ENCODE measurements at places on chromosomes 1 and 21.

GRCh38 chr1:227917081-227917950 lies 30.4 kb downstream of the WNT9A start:
- no peak for DNase-seq

- DNase-seq: no peak
Observed at GRCh38 chr1:44072204-44072603, 40.9 kb upstream of the SLC6A9 start.

- peak; percentile 24 for DNase-seq
Observed at GRCh38 chr1:205812271-205812877, 624 bp downstream of the SLC41A1 start.

GRCh38 chr1:9787702-9788101 lies 36.1 kb downstream of the CLSTN1 start:
- no peak for DNase-seq

- DNase-seq: no peak
Observed at GRCh38 chr1:87814573-87814972, 485.9 kb downstream of the LMO4 start.

GRCh38 chr1:26317612-26318337 lies at the start of gene CD52:
CD52 (plus strand) TSS chr1:26317958; CDS start chr1:26318018, 60 bp downstream.
- DNase-seq: no peak

DNA sequence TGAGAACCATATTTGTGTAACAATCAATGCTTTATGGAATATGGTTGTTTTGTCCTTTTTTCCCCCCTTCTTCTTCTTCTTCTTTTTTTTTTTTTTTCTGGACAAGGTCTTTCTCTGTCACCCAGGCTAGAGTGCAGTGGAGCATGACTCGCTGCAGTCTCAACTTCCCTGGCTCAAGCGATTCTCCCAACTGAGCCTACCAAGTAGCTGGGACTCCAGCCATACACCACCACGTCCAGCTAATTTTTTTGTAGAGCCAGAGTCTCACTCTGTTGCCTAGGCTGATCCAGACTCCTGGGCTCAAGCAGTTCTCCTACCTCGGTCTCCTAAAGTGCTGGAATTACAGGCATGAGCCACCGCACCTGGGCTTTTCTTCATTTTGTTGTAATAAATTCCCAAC lies 86.7 kb downstream of the FMN2 start:
- DNase-seq: no peak

GRCh38 chr1:94418664-94419655 lies 771 bp downstream of the ABCD3 start:
- peak; percentile 69 for DNase-seq

- peak; percentile 79 for DNase-seq
Observed at GRCh38 chr1:27428316-27429028, 36.0 kb downstream of the GPR3 start.

DNA sequence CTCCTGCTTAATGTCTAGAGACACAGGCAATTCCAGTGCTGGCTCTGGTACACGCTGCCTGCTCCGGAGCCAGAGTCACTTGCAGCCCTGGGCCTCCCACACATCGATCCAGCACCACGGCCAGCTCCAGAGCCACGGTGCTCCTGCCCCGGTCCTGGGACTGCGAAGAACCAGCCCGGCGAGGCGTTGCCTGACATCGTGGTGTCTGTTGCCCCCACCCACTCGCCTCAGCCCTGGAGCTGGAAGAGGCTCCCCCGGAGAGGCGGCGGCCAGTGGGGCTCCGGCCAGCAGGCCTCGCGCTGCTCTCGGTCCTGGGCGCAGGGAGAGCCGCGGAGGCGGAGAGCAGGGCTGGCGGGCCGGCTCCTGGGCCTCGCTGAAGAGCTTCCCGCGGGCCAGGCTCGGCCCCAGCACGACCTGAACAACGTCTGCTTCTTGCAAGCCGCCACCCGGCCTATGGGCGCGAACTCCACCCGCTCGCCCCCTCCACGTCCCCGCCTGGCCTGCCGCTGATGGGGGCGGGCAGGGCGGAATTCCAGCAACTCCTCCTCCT lies 364.8 kb downstream of the CEP170 start:
- DNase-seq: no peak

GRCh38 chr1:248822148-248823032 lies 3.3 kb downstream of the SH3BP5L start:
- no peak for DNase-seq

- DNase-seq: no peak
Observed at GRCh38 chr1:121443001-121443540, 258.3 kb downstream of the SRGAP2C start.

- DNase-seq: no peak
Observed at GRCh38 chr1:212218911-212219310, 66.3 kb upstream of the PPP2R5A start.

GRCh38 chr1:209869291-209870149 lies 41.7 kb downstream of the UTP25 start:
- no peak for DNase-seq

DNA sequence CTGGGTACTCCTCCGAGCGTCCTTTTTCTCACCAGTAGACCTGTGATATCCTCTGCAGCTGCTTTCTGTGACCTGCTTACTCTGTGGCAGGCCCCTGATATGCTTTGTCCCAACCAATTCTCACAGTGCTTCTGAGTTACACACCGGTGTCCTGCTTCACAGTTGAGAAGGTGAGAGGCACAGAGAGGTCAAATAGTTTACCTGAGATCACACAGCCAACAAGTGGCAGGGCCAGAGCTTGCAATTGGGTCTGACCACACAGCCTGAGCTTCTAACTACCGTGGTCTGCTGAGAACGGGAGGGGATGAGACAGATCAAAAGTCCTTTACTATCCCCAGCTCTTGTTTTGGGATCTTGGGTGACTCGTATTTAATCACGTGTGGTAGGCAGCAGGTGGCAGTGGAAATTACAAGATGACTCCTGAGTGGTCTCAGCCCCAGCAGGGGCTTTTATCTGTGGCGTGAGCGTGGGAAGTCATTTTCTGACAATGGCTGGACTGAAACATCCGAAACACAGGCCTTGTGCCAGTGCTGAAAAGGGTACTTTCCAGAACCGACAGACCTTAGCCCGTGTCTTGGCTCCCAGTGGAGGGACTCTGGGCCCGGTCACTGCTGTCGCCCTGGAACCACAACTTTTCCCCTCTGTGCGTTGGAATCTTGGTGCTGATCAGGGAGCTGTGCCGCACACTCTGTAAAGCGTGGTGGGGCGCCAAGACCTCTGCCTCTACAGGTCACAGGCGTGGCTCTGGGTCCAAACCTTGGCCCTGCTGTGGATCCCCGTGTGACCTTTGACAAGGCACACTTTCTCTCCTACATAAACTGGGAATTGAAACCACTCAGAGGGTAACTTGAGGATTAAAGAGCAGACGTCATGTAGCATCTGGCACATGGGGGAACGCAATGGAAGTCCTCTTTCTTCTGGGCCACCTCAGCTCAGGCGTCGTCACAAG lies 11.9 kb downstream of the THEMIS2 start:
- DNase-seq: no peak

DNA sequence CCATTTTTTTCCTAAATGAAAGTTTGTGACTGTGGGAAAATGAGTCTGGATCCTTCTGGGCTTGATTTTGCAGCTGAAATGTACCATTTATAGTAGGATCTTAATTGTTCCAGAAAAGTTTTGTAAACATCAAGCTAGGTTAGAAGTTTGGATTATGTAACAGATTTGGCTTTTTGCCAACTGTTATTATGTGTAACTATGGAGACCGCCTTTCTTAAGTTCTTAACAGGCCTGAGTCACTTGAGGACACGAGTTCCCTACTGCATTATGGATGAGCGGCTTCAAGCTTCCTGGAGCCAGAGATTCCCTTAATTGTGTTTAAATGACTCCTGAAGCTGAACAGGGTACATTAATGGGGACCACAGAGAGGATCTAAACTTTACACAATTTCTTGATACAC lies 22.2 kb downstream of the SLC25A33 start:
- DNase-seq: peak; percentile 98

DNA sequence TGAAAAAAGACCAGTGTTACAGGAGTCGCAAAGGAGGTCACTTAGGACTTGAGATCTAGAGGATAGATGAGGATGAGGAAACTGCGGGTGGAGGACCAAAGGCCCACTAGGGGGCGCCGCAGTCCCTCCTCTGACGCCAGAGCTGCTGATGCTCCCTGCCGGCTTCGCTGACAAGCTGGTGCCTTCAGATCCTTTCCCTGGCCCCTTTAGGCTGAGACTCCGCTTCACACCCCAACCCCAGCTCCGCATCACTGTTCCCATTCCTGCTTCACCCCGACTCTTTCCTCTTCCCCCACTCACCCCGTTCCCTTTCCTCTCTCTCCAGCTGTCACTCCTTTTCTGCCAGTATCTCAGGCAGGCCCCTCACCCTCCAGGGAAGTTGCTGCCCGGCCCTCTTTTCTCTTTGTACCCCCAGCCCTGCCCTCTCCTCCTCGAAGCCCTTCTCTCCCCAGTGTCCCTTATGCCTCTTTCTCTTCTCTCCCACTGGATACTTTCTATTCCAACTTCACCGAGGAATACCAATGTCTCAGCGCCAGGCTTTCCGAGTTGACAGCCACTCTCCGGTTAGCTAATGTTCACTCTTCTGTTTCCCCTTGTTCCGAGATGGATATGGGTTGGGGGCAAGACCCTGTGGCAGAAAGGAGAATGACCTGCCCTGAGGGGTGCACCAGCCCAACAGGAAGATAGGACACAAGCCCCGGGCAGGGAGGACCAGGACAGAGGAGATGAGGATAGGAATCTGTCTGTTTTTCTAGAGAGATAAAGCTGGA lies 4.5 kb downstream of the KCNJ9 start:
- DNase-seq: no peak

DNA sequence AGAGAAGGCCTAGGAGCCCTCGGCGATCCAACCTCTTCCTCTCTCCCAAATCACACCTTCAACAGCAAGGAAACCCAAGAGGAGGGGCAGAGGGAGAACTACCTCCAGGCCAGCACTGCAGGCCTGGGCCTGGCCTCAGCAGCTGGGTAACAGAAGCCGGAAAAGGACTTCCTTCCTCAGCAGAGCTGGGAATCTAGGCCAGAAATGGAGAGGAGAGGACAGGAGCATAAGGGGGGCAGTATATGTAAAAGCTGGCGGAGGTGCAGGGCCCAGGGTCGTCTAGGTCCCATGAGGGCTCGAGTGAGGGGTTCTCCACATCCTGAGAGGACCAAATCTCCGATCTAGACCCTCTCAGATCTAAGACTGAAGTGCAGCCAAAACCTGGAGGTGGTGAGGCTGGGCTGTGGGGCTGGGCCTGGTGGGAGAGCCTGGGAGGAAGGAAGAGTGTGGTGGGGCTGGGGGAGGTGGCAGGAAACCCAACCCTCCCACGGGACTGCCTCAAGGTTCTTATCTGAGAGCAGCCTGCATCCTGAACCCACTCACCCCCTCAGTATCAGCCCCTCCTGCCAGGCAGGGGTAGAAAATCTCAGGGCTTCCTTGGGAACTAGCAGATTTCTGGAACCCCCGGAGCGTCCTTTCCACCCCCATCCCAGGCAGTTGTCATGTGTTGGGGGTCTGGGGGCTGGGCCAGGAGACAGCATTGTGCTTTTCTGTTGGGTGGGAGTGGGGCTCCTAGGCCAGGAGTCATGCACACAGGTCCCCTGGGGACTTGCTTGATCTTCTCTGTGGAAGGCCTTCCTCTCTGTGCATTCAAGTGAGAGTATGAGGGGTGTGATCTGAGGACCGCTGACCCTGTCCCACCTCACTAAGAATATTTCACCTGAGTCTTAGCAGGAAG lies 33.0 kb downstream of the PIK3C2B start:
- DNase-seq: no peak

- no peak for DNase-seq
Observed at GRCh38 chr1:63323865-63324778, 1.8 kb downstream of the FOXD3 start.

DNA sequence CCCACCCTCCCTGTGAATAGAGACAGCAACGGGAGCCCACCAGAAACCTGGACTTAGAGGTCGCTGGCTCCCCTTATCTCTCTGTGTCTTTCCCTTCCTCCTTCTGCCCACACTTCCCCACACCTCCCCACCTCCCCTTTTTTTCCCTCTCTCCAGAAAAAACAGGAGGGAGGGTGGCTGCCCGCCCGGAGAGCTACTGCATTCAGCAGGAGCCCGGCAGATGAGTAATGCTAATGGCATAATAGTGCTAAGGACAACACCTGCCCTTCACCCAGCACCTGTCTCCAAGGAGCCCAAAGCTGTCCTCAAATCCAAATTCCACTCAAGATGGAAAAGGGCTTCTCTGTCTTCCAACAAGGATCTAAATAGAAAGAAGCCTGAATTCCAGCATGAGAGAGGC lies 11.4 kb upstream of the PRELP start:
- no peak for DNase-seq

GRCh38 chr21:38721958-38722357 lies 83.8 kb upstream of the ETS2 start:
- DNase-seq: no peak

- no peak for DNase-seq
Observed at GRCh38 chr1:81730881-81731280, 69.9 kb upstream of the ADGRL2 start.

- no peak for DNase-seq
Observed at GRCh38 chr1:75539230-75540116, 71.4 kb downstream of the SLC44A5 start.

GRCh38 chr1:65791801-65792668 lies 660 bp upstream of the PDE4B start:
- DNase-seq: no peak

DNA sequence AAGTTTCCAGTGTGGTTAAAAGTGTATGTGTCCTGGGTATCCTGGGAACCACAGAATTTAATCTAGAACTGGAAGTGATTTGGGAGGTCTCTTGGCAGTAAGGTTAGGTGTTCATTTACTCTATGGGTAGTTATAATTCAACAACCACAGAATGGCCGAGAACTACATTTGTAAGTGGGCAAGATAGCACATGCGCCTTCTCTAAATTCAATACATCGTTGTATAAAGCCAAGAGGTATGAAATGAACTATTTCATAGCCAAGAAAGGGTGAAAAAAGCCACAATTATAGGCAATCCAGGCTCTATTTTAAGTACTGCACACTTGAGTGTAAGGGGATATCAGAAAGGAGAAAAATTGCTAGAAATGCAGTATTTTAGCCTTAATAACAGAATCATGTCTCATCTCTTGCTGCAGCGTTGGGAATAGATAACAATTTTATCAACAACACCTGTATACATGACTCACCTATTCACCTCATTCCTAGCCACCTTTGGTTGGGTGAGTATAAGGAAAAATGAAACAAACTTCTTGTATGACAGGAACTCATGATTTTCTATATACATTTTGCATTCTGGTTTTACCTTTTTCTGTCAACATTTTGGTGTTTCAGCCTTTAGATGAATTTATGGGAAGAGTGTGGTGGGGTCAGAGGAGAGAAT lies 4.5 kb downstream of the SDCCAG8 start:
- no peak for DNase-seq

GRCh38 chr1:203555076-203555475 lies 61.1 kb downstream of the OPTC start:
- no peak for DNase-seq

DNA sequence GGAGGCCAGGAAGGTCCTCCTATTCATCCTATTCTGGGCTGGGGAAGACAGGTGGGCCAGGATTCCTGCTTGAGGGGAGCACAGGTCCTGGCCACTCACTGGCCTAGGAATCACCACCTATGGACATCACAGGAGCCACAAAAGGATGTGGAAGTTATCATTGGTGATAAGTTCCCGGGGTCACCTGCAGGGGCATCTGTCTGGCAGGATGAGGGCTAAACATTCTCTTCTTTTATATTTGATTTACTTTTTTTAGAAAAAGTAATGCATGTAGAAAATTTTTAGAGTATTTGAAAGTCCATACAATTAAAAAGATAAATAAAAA lies 33.2 kb upstream of the KIAA0040 start:
- no peak for DNase-seq

GRCh38 chr1:89670163-89670562 lies 37.2 kb downstream of the LRRC8C start:
- DNase-seq: no peak

GRCh38 chr1:43446881-43447835 lies 6.6 kb downstream of the HYI start:
- DNase-seq: no peak

GRCh38 chr1:231039161-231040018 lies 664 bp downstream of the FAM89A start:
- no peak for DNase-seq

All from DMS79 treated with DMSO at 0.1 percent for 48 hours (cell line).